ENCODE measurements at places on chromosomes 1 and 21.

- DNase-seq = peak; percentile 89
Observed at GRCh38 chr1:230752407-230752806, 5.2 kb downstream of the CAPN9 start.

DNA sequence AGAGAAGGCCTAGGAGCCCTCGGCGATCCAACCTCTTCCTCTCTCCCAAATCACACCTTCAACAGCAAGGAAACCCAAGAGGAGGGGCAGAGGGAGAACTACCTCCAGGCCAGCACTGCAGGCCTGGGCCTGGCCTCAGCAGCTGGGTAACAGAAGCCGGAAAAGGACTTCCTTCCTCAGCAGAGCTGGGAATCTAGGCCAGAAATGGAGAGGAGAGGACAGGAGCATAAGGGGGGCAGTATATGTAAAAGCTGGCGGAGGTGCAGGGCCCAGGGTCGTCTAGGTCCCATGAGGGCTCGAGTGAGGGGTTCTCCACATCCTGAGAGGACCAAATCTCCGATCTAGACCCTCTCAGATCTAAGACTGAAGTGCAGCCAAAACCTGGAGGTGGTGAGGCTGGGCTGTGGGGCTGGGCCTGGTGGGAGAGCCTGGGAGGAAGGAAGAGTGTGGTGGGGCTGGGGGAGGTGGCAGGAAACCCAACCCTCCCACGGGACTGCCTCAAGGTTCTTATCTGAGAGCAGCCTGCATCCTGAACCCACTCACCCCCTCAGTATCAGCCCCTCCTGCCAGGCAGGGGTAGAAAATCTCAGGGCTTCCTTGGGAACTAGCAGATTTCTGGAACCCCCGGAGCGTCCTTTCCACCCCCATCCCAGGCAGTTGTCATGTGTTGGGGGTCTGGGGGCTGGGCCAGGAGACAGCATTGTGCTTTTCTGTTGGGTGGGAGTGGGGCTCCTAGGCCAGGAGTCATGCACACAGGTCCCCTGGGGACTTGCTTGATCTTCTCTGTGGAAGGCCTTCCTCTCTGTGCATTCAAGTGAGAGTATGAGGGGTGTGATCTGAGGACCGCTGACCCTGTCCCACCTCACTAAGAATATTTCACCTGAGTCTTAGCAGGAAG lies 33.0 kb downstream of the PIK3C2B start:
- DNase-seq = no peak

DNA sequence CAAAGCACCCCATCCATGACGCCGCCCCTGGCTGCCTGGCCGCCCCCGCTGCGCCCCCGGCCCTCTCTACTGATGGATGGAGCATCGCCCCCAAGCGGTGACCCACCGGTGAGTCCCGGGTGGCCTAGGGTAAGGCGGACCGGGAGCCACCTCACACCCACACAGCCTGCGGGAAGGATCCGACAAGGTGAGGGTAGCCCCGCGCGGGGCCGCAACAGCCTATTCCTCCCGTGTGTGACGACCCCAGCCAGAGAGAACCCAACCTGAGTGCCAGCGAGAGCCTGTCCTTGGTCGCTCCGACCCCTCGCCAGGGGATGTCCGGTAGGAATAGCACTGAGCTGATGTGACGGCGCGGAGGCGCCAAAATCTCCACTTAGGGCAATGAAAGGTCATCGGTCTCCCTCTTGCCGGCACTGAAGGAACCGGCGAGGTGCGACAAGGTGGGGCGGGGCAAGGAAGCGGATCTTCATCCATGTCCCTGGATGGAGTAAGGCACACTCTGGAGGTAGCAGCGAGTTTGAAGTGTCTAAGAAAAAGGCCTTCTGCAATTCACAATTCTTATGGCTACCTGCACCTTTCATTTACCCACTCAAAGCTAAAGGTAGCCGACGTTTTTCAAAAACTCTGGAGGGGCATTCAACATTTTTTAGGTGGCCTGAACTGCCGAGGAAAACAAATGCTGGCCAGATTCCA lies 19.7 kb upstream of the CHIA start:
- no peak for DNase-seq

- no peak for DNase-seq
Observed at GRCh38 chr1:50521703-50522102, 98.5 kb upstream of the DMRTA2 start.

GRCh38 chr1:117244971-117245370 lies 34.2 kb upstream of the VTCN1 start:
- no peak for DNase-seq

- no peak for DNase-seq
Observed at GRCh38 chr1:29368936-29369932, 132.9 kb downstream of the PTPRU start.

- no peak for DNase-seq
Observed at GRCh38 chr1:31788825-31789256, 24.7 kb upstream of the ADGRB2 start.

DNA sequence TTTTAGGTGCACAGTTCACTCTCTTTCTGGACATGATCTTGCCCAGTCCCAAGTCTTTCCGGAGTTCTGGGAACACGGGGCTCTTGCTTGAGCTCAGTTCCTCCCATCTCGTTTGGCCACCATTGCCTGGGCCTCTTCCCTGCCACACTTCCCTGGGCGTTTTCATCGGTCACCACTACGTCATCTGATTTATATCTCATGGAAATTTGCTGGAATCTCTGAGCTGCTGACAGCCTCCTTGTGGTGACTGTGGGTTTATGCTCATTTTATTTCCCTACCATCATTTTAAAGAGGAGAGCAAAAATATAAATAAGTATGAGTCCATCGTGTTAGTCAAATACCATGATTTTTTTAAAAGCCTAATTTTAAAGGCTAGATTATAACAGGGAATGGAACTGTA lies 449.1 kb upstream of the KAZN start:
- DNase-seq = no peak

GRCh38 chr1:214022229-214022791 lies 34.5 kb downstream of the PROX1 start:
- DNase-seq = no peak

GRCh38 chr1:87111659-87112371 lies 197.4 kb downstream of the HS2ST1 start:
- DNase-seq = no peak

- DNase-seq = no peak
Observed at GRCh38 chr1:223136086-223136485, 7.0 kb downstream of the TLR5 start.

- DNase-seq = no peak
Observed at GRCh38 chr1:244350027-244350426, 101.7 kb downstream of the ADSS2 start.

DNA sequence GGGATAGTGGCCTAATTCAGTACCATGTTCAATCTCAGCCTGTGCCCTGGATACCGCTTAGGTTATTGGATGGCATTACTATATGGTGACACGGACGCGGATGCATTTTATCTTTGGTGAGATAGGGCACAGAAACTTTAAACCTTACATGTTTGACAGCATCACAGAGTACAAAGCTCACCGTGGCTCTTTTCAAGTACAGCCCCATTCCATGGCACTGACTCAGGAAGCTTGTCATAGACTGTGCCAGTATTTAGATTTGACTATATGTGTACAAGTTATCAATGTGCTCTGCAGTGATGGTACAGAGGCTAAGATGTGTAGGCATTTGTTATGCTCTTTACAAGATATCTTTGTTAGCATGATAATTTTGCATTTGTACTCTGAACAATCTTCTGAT lies 169.0 kb downstream of the RYR2 start:
- no peak for DNase-seq
